GM12878 (cell line): ENCODE measurements at places on chromosomes 16 and 17. TPM values are rescaled to one million over a fixed set of nuclear protein-coding genes. Genes with fewer than 3 reads are reported as not detected.

DNA sequence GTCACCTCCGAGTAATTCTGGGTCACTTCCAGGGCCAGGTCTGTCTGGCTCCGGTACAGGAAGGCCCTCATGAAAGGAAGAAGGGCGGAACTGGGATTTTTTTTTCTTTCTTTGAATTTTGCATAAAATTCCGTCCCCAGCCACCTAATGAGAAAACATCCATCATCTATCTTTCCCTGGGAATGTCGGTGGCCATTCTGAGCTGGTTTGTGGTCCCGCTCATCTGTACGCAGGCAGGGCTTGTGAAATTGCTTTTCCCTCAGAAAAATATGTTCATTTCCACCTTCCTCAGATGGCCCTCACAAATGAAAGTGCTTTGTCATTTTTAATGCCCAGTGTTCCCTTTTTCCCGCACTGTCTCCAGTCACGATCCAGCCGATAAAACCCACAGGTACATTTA is 353.0 kb upstream of the ZFHX3 start:
- no peak for DNase-seq

Gene CDIPT
- 31.4 and 34.1 TPM in 2 replicates for total RNA-seq

Gene CD300LB
- 0.08 and 0.23 TPM in 2 replicates for total RNA-seq

Gene KRTAP9-2
- total RNA-seq = not detected in 2 replicates

Gene LPO
- total RNA-seq = not detected in 2 replicates

Gene CNGB1
- not detected in 2 replicates for total RNA-seq

Gene TNFRSF13B
- total RNA-seq = 160 and 161 TPM in 2 replicates
